ENCODE measurements at places on chromosomes 5 and 9. TPM values are rescaled to one million over a fixed set of nuclear protein-coding genes. Genes with fewer than 3 reads are reported as not detected.

IL5 gene
- not detected for total RNA-seq

PCDHGB2 gene
- total RNA-seq: not detected

TAF11L10 gene
- total RNA-seq: not detected

KCNN2 gene
- not detected for total RNA-seq

DNA sequence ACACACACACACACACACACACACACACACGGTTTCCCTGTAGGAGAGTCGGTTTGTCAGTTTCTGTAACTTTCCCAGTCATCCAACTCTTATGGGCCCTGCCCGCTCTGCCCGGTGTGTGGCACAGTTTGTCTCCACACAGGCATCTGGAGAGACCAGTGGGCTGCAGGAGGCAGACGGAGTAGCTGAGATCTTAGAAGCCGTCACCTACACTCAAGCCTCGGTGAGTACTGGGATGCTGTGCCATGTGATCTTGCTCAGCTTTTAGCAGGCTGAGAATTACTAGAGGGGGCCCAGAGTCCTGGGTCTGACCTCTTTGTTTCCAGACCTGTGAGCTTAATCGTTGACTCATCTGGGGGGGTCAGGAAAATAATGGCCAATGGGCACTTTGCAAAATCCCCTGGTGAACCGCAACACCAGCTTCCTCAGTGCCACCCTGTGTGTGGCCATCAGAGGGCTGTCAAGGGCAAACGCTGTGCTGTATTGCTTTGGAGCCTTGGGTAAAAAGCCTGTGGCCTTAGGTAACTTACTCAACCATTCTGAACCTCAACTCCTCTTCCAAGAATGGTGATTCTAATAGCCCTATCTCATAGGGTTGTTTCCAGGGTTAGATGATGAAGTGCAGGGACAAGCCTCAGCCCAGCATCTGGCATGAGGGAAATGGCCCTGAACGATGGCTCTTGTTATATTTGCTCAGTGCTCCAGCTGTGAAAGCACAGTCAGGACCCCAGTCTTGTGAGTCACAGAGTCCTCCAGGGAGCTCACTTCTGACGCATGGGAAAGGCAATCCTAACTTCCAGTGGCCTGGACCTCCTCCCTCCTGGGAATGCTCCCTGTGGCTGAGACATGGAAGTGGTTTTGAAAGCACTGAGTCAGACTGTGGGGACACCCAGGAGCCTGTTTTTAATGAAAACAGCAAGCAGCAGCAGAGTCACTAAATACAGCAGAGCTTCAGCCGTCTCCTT is 45.6 kb downstream of the COL15A1 start:
- H3K27me3 ChIP-seq: no peaks in the 10 kb centered on the region
- H3K36me3 ChIP-seq: no peaks in the 10 kb centered on the region
- DNase-seq: peak; percentile 97
- no peak overlapping the region for H3K4me3 ChIP-seq

GRCh38 chr5:169290895-169291294 is 10.0 kb downstream of the SLIT3 start:
- peaks cover 3% of the 10 kb centered on the region for H3K36me3 ChIP-seq
- H3K27ac ChIP-seq: peak overlapping the region; percentile 35
- no peaks in the 10 kb centered on the region for H3K27me3 ChIP-seq
- DNase-seq: peak; percentile 62
- H3K4me3 ChIP-seq: no peak overlapping the region
- peaks cover 55% of the 10 kb centered on the region for H3K4me1 ChIP-seq

DNA sequence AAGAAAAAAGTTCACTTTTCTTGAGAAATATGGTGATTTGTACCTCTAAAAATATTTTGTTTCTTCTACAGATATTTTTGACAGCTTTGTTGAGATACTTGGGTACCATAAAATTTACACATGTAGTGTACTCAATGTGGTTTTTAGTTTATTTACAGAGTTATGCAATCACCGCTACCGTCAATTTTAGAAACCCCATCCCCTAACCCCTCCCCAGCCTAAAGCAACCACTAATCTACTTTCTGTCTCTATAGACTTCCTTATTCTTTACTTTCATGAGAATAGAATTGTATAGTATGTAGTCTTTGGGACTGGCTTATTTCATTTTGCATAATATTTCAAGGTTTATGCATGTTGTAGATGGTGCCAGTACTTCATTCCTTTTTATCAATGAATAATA is 45.0 kb upstream of the TDRD7 start:
- H3K27me3 ChIP-seq: no peaks in the 10 kb centered on the region
- no peak overlapping the region for H3K27ac ChIP-seq
- no peak for DNase-seq
- H3K36me3 ChIP-seq: no peaks in the 10 kb centered on the region
- no peak overlapping the region for H3K4me3 ChIP-seq

- DNase-seq: no peak
- H3K4me3 ChIP-seq: no peak overlapping the region
- H3K4me1 ChIP-seq: peaks cover 66% of the 10 kb centered on the region
- H3K36me3 ChIP-seq: no peaks in the 10 kb centered on the region
Observed at GRCh38 chr5:59099995-59100345, 517.1 kb downstream of the RAB3C start.

GRCh38 chr5:125713109-125713805 is 710.0 kb upstream of the GRAMD2B start:
- no peaks in the 10 kb centered on the region for H3K36me3 ChIP-seq
- no peak for DNase-seq
- peaks cover 36% of the 10 kb centered on the region for H3K4me1 ChIP-seq
- H3K27ac ChIP-seq: no peak overlapping the region
- no peak overlapping the region for H3K4me3 ChIP-seq
- H3K27me3 ChIP-seq: no peaks in the 10 kb centered on the region

GRCh38 chr5:142289708-142290576 is 34.9 kb downstream of the SPRY4 start:
- H3K4me1 ChIP-seq: peaks cover 69% of the 10 kb centered on the region
- peak; percentile 74 for DNase-seq
- H3K36me3 ChIP-seq: peaks cover 14% of the 10 kb centered on the region
- H3K27ac ChIP-seq: peak overlapping the region; percentile 70

DNA sequence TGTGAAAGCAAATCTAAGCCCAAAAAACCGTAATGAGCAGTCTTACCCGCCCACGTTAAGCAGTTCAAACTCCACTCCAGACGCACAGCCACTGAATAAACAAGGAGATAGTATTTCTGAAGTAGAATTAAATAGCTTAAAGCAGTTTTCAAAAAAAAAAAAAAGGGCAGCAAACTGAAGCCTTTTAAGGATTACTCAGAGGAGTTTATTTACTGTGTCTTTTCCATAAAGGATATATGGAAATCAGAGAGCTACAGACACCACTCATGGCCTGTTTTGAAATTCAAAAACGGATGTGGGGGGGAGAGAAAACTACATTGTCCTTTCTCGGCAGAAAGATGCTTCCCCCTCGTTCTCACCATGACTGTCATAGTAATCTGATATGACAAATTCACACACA is 83.7 kb upstream of the IRX1 start:
- H3K27me3 ChIP-seq: no peaks in the 10 kb centered on the region
- no peaks in the 10 kb centered on the region for H3K36me3 ChIP-seq
- DNase-seq: no peak
- H3K27ac ChIP-seq: no peak overlapping the region
- no peaks in the 10 kb centered on the region for H3K4me1 ChIP-seq
